ENCODE measurements at places on chromosomes 2 and 18. TPM values are rescaled to one million over a fixed set of nuclear protein-coding genes. Genes with fewer than 3 reads are reported as not detected.

Gene COL6A3
- 9.5 TPM for total RNA-seq

DNA sequence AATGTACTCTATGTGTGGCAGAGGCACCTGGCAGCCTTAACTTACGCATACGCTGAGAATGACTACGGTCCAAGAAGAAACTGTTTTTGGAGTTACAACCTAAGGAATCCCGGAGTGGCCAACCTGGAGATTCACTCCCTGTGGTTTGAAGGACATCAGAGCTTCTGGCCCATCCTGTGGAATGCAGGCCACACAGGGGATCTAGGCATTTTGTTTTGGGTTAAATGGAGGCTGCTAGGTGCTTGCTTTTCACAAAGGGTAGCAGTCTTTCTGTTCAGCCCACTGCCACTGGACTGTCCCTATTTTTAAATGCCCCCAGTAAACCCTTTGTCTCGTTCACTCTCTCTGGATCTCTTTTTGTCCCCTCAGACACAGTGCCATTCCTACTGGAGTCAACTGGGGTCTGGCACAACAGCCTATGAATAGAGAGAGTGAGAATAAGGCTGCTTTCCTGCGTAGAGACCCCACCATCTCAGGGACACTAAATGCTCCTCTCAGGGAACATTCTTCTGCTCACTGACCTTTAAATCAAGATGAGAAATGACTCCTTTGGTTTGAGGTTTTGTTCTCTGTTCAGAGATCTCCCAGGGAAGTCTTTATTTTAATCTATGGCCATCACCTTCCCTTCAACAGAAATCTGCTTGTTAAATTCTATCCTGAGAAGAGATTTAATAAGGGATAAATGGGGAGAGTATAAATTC, 124.9 kb downstream of the B3GNT2 start:
- DNase-seq: no peak

- no peak for DNase-seq
These were observed 50.8 kb upstream of the THSD7B start for GRCh38 chr2:136714452-136714951.

DNA sequence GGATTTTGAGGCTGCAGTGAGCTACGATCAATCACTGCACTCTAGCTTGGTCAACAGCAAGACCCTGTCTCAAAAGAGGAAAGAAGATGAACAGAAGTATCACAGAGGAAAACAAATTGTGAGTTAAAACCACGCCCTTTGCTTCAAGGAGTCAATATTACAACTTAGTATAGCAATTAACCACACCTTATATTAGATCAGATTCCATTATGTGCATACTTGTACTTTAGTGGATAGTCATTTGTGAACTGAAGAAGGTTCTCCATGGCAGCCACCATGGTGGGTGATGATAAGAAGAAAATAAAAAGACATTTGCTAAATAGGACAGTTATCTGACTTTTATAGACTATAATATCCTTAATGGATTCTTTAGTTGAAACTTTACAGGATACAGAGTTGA, 72.3 kb upstream of the EFEMP1 start:
- no peak for DNase-seq

DNA sequence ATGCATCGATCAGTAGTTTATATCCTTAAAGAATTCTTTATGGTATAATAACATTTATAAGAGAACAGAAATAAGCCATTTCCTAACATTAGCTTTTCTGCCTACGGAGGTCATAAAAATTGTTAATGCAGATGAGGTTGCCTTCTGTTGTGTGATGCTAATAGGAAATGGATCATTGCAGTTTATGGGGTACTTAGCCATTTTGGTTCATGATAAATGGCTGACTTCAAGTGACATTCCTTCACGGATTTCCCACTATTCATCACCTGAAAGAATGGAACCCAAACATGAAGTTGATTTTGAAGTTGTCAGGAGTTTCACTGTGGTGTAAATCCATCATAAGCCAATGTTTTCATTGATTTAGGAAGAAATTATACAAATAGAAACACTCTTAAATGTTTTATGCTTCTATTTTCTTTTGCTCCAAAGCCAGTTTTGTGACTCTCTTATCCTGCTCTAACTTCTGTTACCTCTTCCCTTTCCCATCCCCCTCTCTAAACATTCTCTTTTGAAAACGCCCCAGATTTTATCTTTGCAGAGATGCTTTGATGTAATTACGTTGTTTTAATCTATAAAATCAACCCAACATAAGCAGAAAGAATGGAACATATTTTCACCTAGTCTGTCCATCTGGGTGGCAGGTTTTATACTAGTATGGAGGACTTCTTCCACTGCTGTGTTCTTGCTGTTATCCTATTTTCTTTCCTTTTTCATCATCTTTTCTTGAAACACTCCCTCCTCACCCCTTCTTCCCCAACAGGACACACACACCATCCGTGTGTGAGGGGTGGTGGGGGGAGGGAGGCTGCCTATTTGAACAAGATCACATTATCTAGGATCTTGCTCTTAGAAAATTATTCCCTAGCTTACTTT, 58.2 kb downstream of the GREB1L start:
- no peak for DNase-seq

- DNase-seq: no peak
These were observed 53.2 kb downstream of the PHLPP1 start for GRCh38 chr18:62768558-62768943.

All from CD8-positive, alpha-beta memory T cell (primary cell).